ENCODE measurements at places on chromosomes 6 and 20.

DNA sequence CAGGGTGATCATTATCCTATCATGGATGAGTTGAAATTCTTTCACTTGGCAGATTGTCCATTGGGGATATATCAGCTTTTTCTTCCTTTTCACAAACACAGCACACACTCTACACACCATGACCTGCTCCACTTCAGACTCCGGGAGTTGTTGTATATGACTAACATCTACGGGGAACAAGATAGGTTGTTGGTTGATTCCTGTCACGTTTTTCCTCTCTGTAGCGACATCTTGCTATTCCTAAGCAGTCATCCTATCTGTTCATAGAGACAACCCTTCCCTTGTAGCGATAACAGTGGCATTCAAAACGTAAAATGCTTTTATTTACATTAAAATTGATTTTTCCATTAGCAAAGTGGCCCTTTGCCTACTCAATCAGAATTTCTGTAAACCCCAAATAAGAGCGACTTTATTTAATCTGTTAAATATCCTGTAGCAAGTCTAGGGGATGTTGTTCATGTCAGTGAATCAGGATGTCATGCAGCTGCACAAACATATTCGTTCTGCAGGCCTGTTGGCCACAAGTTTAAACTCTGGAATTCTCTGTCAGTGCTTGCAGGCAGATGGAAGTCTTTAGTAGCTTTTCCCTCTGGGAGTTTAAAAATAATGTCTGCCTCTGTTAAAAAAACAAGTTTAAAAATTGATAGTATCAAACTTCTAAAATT is 23.1 kb downstream of the PHACTR2 start:
- no peak for DNase-seq

DNA sequence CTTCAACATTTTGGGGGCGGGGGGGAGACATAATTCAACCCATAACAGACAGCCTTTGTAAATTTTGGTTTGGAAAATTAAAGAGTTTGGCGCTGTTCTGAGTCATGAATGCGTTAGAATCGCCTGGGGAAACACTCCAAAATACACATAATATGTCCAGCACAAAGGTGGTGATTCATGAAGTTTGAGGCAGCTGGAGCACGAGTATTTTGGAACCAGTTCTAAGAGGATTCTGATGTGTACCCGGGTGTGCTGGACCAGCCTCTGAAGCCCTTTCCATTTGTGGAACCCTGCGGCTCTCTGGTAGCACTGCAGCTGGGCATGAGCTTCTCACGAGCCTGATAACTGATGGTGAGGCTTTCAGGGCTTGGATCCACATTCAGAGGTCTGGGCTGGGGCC is 4.7 kb downstream of the GMPR start:
- DNase-seq: no peak

DNA sequence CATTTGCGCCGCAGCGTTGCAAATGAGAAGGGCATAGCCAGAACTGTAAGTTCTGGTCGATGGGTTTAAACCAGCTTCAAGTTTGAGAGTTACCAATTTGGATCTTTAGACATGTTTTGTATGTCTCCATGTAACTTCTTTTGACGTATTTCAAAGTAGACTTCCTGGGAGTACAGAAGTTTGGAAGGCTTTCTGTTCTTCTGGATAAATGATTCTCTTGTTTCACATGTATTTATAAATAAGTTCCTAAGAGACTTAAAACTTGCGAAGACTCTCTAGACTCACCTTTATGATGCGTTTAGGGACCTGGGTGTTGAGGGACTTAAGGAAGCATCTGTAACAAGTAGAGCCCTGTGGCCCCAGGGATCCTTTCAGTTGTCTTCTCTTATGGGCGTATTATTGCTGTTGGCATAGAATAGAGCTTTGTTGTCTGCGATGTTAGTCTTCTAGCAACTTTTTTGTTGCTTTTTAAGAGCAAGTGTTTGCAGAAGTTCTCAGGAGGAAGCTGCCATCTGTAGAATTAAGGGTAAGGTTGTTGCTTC is 1.3 kb downstream of the CDYL start:
- no peak for DNase-seq

DNA sequence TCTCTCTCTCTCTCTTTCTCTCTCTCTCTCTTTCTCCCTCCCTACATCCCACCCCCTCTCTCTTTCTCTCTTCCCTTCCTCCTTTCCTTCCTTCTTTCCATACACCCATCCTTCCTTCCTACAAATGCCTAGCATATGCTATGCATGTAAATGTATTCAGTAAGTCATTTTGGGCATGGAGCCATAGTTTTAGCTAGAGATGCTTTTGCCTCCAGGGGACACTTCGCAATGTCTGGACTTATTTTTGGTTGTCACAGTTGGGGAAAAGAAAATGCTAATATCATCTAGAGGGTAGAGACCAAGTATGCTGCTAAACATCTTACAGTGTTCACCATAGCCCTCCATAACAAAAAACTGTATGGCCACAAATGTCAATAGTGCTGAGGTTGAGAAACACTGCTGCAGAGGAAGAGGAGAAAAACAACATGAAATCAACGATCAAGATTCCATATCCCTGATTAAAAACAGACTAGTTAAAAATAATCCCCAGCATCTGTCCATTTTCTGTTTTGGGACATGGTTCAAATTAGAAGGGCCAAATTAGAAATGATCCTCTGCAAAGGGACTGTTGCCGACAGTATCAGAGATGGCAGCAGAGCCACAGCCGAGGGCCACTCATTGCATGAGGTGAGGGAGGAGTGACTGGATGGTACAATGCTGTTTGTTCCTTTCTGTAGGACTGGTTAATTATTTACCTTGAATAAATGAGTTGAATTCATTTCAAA is 152.7 kb downstream of the SH3BGRL2 start:
- no peak for DNase-seq

GRCh38 chr20:56985066-56985685 is 281.3 kb downstream of the BMP7 start:
- no peak for DNase-seq

- no peak for DNase-seq
Observed at GRCh38 chr20:17543531-17544131, 12.5 kb upstream of the BFSP1 start.

DNA sequence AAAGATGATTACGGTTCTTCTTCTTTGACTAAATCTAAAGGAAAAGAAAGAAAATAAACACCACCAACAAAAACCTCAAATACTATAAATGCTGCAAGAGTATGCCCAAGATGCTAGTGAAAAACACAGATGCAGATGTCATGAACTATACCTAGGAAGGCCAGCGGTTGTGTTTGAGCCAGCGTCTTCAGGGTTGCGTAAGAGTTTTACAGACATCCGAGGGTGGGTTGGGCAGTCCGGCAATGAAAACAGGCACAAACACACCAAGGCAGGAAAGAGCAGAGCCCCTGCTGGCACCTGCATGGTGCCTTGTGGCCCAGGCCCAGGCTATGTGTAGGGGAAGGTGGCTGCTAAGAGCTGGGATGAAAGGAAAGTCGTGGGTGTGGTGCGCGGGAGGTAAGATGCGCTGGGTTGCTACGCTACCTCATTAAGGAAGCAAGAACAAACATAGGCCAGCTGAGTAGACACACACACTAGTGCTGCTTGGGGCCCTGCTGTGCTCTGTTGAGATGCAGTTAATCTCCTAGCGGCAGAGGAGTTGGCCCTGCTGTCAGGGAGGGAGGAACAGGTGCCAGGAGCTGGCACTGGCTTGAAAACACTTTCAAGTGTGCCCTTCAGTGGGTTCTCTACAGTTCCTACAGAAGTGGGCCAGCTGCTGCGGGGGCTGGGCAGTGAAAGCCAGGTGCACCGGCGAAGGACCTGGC is 170.2 kb upstream of the PLN start:
- DNase-seq: no peak

DNA sequence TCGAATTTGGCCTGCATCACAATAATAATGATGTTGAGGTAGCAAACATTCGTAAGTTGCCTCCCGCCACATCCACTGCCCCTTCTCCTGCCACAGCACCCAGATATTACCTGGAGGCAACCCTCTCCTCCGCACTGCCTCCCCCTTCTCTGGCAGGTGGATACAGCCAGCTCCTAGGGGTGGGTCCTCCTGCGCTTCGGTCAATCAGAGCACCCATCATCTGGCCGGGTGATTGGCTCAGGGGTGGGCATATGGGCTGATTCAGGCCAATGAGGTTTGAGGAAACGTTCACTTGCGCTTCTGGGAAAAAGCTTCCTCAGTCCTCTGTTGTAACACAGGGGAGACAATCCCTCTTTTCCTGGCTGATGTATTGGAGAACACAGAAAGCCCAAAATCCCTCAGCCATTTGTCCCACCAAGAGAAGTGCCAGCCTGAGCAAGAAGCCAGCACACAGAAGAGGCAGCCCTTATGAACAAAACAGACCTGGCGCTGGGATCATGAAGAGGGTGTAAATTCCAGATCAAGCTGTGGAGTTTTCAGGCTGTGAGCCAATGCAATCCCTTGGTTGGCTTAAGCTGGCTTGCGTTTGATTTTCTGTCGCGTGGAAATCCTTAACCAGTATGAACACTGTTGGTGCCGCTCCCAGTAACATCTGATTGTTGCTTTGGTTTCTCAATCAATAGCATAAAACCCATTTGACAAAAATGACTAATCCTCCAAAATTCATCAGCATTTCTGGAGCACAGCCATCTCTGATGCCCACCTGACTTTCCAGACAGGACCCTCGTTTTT is 82.2 kb downstream of the PRDM1 start:
- DNase-seq: no peak

- no peak for DNase-seq
Observed at GRCh38 chr6:170201361-170201760, 89.5 kb downstream of the DLL1 start.

DNA sequence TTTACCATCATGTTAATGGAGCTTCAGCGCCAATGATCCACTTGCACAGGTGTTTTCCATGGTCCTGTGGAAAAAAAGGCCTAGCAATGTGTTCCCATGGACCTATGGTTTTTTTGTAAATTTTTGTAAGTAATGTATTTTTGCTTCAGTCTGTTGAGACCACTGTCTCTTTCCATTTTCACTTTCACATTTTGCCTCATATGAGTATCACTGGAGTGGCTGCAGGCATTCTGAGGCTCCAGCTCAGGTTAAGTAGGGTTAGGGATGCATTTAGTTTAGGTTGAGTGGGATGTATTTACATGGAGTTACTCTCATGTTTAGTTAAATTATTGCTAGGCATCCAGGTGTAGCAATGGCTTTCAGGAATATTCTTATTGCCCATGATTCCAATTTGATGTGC is 19.2 kb upstream of the LMBRD1 start:
- no peak for DNase-seq

DNA sequence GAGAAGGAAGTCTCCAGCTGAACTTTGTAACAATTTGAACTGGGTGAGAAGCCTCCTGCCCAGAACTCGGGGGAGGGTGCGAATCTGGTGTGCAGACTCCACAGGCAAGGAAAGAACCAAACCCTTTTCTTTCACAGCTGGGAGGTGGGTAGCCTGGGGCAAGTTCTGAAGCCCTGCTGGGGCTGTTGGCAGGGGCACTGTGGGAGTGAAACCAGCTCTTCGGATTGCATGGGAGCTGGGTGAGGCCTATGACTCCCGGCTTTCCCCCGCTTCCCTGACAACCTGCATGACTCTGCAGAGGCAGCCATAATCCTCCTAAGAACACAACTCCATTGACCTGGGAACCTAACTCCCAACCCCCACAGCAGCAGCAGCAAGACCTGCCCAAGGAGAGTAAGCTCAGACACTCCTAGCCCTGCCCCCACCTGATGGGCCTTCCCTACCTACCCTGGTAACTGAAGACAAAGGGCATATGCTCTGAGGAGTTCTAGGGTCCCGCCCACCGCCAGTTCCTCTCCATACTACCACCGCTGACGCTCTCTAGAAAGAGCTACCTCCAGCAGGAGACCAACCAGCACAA is 37.5 kb downstream of the SOD2 start:
- DNase-seq: no peak

- no peak for DNase-seq
Observed at GRCh38 chr6:128057541-128057940, 156.7 kb upstream of the THEMIS start.

DNA sequence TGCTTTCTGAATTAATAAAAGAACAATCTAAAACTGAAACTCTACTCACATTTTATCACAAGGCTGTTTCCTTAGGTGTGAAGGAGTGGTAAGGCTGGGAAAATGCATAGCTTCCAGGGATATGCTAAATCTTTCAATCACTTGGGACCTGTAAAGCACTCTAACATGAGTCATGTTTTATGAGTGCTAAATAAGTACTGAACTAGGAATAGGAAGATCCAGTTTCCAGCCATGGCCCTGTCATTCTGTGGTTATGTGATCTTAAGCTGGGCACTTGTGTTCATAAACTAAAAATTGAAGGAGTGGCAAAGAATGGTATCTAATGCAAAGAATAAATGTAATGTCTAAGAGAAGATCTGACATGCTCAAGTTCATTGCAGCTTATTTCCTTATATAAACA is 6.1 kb upstream of the TMEM200A start:
- no peak for DNase-seq

- no peak for DNase-seq
Observed at GRCh38 chr20:24950836-24951525, 1.9 kb downstream of the CST7 start.

DNA sequence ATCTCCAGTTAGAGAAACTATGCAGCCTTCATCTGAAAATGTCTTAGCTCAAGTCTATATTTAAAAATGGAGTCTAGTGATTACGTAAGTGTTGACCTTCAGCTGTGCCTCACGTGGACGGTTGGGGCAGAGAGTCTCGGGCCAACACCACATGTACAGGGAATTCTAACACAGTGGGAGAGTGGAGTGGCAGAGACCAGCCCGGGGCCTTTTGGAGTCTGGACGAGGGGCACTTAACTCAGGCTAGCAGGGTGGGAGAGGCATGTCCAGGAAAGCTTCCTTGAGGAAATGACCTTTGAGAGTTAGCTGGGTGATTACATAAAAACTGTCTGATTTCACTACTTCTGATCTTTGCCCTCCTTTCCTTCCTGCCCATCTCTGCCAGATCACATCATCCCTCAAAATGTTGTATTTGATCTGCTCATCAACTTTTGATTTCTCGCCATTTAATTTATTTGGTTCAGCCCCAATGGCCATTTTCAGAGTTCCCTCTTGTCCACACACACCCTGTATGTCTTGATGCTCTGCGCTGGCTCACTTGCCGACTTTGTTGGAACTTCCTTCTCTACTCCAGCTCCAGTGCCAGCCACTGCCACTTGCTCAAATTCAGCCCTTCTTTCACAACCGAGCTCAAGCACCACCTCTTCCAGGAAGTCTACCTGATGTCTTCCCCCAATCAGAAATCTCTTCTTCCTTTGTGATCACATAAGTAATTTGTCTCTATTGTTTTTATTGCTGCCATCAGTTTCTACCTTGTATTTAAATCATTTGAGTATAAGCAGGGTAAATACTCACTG is 2.6 kb downstream of the ARMC2 start:
- DNase-seq: no peak

DNA sequence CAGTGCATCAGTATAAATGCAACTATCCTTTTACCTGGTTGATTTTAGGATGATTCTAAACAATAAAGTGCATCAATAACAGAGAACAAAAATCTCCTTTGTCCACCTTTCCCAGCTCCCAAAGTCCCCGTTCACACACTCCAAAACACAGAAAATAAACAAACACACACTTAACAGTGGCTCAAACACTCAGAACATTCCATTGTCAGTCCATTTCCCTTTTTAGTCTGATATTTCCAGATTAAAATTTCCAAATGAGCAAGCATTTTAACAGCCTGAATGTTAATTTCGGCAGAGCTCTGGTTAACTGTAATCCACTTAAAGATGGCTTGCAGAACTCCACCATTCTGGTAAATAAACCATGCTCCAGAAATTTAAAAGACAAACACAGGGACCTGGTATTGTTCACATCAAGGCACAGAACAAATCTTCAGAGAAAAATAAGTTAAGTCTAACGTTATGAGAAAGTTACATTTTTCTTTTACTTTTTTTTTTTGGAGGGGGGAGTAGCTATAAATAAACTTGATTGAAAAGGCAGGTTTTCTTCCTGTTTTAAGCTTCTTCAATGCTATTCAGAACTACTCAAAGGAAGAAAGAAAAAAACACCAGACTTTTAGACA is 100.8 kb downstream of the DST start:
- DNase-seq: no peak

Data from activated CD8-positive, alpha-beta memory T cell treated with anti-CD3 and anti-CD28 coated beads for 48 hours (primary cell).